ENCODE measurements at places on chromosomes 16 and 17.

GRCh38 chr17:63358111-63358839, 87.8 kb downstream of the CYB561 start:
- DNase-seq, result no peak

- DNase-seq, result no peak
These were observed 447.6 kb upstream of the PSMD7 start for GRCh38 chr16:73848993-73849392.

GRCh38 chr16:57412584-57412983, 8.0 kb downstream of the CCL17 start:
- no peak for DNase-seq

DNA sequence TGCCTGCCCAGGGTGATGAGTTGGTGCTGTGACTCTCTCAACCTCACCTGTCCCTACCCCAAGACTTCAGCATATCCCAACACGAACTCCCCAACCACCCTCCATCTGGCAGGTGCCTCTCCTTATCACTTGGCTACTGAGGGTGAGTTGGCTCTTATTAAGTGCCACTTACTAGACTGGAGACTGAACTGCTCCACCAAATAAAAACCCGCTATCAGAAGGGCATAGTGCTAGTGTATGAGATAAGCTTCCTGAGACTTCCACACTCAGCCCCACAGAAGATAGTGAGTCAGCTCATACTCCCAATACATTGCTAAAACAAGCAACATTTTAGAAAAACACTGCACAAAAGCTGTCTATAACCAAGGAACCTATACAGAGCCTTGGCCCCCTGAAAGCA, 16.0 kb upstream of the CCL18 start:
- no peak for DNase-seq

- no peak for DNase-seq
These were observed 156.2 kb downstream of the PPM1E start for GRCh38 chr17:58911741-58912343.

- peak; percentile 49 for DNase-seq
These were observed 4.2 kb upstream of the NUDT16L1 start for GRCh38 chr16:4689091-4689671.

GRCh38 chr17:59520251-59520650, 45.2 kb upstream of the DHX40 start:
- no peak for DNase-seq

- no peak for DNase-seq
These were observed 484.9 kb upstream of the WSB1 start for GRCh38 chr17:26809033-26809432.

GRCh38 chr17:6811510-6811909, 20.0 kb downstream of the TEKT1 start:
- no peak for DNase-seq

- no peak for DNase-seq
These were observed 2.9 kb downstream of the RPH3AL start for GRCh38 chr17:349666-350065.

DNA sequence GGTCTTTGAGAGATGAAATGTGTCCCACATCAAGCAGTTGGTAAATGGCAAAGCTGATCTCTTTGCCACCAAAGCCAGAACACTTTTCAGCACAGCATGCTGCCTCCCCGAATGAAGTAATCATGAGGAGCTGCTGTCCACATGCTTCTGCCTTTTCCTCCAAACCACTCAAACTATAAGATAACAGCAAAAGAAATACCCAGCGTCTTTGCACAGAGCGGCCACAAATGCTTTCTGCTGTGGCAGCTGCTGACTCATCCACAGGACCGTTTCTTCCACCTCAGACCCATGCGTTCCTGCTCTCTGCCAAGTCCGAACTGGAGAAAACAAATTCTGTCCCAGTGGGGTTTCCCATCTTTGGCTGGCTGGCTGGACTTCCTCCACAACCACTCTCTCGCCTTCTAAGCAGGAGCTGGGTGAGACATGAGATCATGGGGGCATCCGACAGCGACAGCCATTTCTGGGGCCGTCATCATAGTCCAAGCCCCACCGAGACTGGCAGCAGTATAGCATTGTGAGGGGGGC, 27.1 kb downstream of the TBC1D3B start:
- peak; percentile 70 for DNase-seq

- DNase-seq, result peak; percentile 47
These were observed 16.2 kb downstream of the NCOR1 start for GRCh38 chr17:16199093-16199492.

- DNase-seq, result no peak
These were observed 45.6 kb downstream of the TBC1D26 start for GRCh38 chr17:15777717-15778116.

- DNase-seq, result no peak
These were observed 3.9 kb upstream of the MAZ start for GRCh38 chr16:29802416-29802935.

GRCh38 chr16:1323296-1324239, 9.9 kb upstream of the BAIAP3 start:
- no peak for DNase-seq

GRCh38 chr17:71821511-71821910, 299.3 kb upstream of the SOX9 start:
- DNase-seq, result no peak

DNA sequence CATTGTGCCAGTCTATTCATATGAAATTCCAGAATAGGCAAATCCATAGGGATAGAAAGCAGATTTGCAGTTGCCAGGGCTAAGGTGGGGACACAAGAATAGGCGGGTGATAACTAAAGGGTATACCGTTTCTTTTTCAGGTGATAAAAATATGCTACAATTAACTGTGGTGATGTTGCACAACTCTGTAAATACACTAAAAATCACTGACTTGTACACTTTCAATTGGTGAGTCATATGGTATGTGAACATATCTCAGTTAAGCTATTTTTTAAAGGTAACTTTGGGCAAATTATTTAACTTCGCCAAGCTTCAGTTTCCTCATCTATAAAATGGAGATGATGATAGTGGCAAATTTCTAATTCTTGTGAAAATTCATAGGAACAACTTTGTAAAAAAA, 65.9 kb downstream of the CDYL2 start:
- DNase-seq, result no peak

GRCh38 chr16:66473654-66474519, 46.8 kb downstream of the BEAN1 start:
- DNase-seq, result peak; percentile 53

DNA sequence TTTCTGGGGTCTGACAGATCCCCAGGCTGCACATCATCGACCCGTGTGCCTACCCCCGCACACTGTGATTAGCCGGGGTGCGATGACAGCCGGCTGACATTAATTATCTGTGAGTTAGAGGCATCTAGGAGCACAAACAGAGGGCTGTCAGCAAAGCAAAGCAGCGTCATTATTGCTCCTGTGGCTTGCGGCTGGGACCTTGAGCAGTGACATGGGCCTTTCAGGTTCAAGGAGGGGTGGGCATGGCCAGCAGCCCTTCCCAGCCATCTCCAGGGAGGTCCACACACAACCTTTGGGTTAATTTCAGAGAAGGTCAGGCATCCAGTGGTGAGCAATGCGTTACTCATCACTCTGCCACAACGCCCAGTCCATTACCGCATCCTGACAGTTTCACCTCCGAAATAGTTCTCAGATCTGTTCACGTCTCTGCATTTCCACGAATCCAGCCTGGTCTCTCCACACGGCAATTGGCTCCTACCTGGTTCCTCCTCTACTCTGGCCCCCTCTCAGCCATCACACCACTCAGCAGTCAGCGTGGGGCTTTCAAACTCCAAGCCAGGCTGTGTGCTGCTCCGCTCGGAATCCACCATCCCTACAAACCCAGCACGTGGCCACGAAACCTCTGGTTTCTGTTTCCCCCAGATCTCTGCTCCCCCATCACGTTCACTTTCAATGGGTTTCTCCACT, 249.7 kb upstream of the C16orf82 start:
- DNase-seq, result no peak

DNA sequence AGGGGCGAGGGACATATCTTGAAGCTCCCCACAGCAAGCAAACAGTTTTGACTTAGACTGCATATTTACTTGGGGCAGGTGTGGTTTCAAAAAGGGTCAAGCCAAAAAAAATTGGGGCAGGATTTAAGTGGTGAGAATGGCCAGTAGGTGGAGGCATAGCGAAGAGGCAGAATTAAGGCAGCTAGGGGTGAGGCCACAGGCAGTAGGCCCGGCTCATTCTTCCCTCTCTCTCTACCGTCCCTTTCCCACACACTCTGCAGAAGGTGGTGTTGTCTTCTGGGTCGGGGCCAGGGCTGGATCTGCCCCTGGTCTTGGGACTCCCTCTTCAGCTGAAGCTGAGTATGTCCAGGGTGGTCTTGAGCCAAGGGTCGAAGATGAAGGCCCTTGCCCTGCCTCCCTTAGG, 2.6 kb downstream of the SHBG start:
- DNase-seq, result peak; percentile 88

DNA sequence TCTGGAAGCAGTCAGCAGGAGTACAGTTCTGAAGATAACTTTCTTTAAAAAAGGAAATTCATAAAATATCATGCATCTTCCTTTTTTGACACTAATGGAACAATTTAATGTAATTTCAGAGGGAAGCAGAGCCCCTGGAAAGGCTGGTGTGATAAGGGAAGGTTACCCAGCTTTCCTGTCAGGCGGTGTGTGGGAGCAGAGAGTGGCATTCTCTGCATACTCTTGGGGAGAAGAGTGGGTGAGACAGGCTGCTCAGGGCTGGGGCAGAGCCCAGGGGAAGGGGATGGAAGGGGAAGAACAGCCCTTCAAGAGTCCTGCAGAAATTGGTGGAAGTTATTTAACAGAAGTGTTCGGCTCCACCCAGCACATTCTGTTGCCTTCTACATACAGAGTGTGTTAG, 84.7 kb downstream of the PRKCB start:
- no peak for DNase-seq

GRCh38 chr16:84194470-84195200, 3.7 kb downstream of the ADAD2 start:
- DNase-seq, result no peak

DNA sequence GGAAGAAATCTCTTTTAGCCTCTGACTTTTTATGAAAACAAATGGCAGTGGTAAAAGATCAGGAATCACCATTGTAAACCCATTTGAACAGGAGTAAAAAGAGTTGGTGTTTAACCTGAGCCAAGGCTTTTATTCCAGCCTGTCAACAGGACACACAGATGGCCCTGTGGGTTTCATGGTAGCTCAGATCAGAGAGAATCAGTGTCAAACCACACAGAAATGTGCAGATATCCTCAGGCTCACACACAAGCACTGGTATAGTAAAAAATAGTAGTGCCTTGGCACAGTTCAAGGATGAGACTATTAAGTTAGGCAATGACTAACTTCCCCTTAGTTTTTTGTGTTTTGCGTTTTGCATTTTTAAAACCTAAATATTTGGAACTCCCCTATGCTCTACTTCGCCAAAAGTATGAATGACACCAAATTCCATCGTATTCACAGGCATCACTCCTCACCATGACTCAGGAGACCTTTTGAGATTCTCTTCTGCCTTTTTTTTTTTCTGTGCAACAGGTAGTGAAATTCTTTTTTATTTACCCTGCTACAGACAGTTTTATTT, 1200.0 kb downstream of the CDH11 start:
- DNase-seq, result no peak

GRCh38 chr16:10668322-10669045, 26.2 kb downstream of the TEKT5 start:
- DNase-seq, result peak; percentile 85

- no peak for DNase-seq
These were observed 27.3 kb upstream of the ABCC12 start for GRCh38 chr16:48182979-48183537.

- no peak for DNase-seq
These were observed 788.7 kb upstream of the GOT2 start for GRCh38 chr16:59522826-59523225.

DNA sequence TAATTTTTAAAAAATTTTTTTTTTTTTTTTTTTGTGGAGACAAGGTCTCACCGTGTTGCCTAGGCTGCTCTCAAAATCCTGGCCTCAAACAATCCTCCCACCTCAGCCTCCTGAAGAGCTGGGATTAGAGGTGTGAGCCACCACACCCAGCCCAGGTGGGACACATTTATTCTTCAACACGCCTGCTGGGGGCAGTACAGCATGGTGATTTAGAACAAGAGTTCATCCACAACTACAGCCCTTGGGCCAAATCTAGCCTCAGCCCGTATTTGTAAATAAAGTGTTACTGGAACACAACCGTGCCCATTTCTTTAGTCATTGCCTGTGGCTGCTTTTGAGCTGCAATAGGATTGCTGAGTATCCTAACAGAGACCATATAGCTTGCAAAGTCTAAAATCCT, 92.8 kb downstream of the KATNIP start:
- DNase-seq, result peak; percentile 70

GRCh38 chr17:18225642-18226283, 328 bp downstream of the LLGL1 start:
- DNase-seq, result no peak

DNA sequence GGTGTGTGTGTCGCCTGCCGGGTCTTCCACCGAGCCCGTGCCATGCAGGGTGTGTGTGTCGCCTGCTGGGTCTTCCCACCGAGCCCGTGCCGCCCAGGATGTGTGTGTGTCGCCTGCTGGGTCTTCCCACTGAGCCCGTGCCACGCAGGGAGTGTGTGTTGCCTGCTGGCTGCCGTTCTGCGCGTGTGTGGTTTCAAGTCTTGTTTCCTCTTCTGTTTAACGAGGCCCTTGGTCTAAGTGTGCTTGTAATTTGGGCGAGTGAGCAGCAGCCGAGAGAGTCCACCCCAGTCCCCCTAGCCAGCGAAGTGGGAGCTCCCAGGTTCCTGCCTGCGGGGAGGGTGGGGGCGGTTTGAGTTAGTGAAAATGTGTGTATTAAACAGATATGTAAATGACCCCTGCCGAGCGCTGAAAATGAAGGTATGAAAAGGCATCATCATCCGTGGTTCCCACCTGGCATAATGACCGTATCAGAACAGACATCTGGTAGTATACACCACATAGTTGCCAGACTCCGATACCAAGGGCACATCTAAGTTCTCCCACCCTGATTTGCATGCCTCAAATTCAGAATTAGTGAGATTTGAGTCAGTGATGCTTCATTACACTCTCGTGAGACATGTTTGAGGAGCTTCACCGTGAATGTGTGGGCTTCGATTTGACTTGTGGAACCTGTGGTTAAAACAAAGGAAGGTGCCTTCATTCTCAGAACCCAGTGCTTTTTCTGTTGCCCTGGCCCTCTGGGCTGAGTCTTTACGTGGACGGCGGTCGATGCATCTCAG, 114.5 kb upstream of the CHMP6 start:
- peak; percentile 44 for DNase-seq

- DNase-seq, result no peak
These were observed 1.8 kb upstream of the ADAT1 start for GRCh38 chr16:75624921-75625334.

DNA sequence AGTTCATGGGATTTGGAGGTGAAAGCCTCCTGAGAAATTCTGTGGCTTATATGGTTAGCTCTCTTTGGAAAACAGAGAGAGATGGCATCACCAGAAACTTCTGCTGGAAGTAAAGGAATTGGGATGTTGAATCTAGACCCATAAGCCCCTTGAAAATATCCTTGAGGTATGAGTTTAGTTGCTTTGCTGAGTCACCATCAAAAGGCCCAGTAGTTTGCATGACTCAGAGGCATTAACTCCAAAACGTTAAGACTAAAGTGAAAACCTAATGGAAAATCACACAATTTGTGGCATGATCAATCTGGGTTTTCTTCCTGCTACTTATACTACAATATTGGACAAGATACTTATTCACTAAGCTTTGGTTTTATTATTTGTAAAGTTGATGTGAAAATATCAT, 349.2 kb upstream of the SALL1 start:
- no peak for DNase-seq

- DNase-seq, result peak; percentile 46
These were observed 28.1 kb upstream of the KRT17 start for GRCh38 chr17:41652461-41652970.
